ENCODE measurements at places on chromosomes 1 and 21.

GRCh38 chr1:180163041-180163440 lies 8.4 kb downstream of the QSOX1 start:
- DNase-seq: no peak

GRCh38 chr1:19967808-19968207 lies 11.6 kb downstream of the PLA2G2A start:
- no peak for DNase-seq

GRCh38 chr1:17304151-17304825 lies 3.7 kb upstream of the PADI4 start:
- DNase-seq: no peak

GRCh38 chr1:247456021-247456420 lies 1.9 kb downstream of the OR2B11 start:
- no peak for DNase-seq

- DNase-seq: no peak
These were observed 256.4 kb downstream of the FOXD2 start for GRCh38 chr1:47694011-47694890.

- DNase-seq: no peak
These were observed 6.5 kb upstream of the DNM3 start for GRCh38 chr1:171834821-171835220.

GRCh38 chr21:35861661-35862060 lies 198.7 kb downstream of the SETD4 start:
- no peak for DNase-seq

GRCh38 chr1:175413367-175413766 lies 220.8 kb upstream of the KIAA0040 start:
- no peak for DNase-seq

GRCh38 chr21:39125752-39126485 lies 57.3 kb downstream of the PSMG1 start:
- DNase-seq: peak; percentile 62

DNA sequence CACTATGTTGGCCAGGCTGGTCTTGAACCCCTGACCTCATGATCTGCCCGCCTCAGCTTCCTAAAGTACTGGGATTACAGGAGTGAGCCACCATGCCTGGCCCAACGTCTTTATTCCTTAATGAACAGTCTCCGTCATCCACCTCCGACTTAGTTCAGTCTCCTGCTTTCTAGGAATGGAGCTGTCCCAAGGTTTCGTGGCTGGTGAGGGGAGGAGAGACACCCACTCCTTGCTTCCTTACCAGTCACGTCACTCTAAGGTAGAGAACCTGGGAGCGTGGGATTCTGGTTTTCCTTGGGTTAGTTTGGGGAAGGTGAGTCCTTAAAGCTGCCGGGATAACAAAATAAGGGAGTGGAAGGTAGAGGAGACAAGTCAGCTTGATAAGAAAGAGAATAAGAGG lies 55.0 kb upstream of the ATP2B4 start:
- DNase-seq: no peak

- no peak for DNase-seq
These were observed 489.3 kb downstream of the RWDD3 start for GRCh38 chr1:95723346-95723745.

- DNase-seq: no peak
These were observed 63.1 kb downstream of the ELK4 start for GRCh38 chr1:205568469-205569361.

- DNase-seq: no peak
These were observed 17.1 kb upstream of the ETV3L start for GRCh38 chr1:157116737-157117103.

GRCh38 chr1:118075116-118075515 lies 109.9 kb downstream of the SPAG17 start:
- no peak for DNase-seq

DNA sequence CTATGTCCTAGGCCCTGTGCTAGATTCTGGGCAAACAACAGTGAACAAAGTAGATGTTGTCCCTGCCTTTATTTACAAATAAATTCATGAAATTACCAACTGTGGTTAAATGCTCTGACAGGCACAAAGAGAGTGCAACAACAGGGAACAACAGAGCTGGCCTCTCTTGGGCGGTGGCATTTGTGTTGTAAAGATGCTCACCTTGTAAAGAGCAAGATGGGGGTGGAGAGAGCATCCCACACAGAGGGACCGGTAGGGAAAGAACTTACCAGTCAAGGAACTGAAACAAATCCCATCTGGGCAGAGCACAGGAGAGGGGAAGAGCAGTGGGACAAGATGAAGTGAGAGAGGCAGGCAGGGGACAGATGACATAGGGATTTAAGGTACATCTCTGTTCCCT lies 21.6 kb upstream of the SLC22A15 start:
- no peak for DNase-seq

GRCh38 chr1:245448975-245449431 lies 294.2 kb downstream of the KIF26B start:
- no peak for DNase-seq

- DNase-seq: no peak
These were observed 4.5 kb upstream of the FAM177B start for GRCh38 chr1:222732216-222733159.

GRCh38 chr21:30497065-30497464 lies at the start of gene KRTAP19-4:
Gene KRTAP19-4, minus strand, starts transcription at chr21:30497165. Its CDS starts 55 bp downstream, at chr21:30497110.
- DNase-seq: no peak

- DNase-seq: no peak
These were observed 1.5 kb downstream of the CD2 start for GRCh38 chr1:116755681-116756080.

- DNase-seq: no peak
These were observed 2.2 kb upstream of the CD1B start for GRCh38 chr1:158333405-158334155.
